Foreskin keratinocyte (primary cell): ENCODE measurements at places on chromosomes 5 and 9. TPM values are rescaled to one million over a fixed set of nuclear protein-coding genes. Genes with fewer than 3 reads are reported as not detected.

SNAPC3 gene
- 21.7 and 23.4 TPM in 2 replicates for total RNA-seq

FAM219A gene
- total RNA-seq, result 9.4 and 10.6 TPM in 2 replicates

MRPS27 gene
- 77.0 and 77.9 TPM in 2 replicates for total RNA-seq

PCDHB16 gene
- not detected in 2 replicates for total RNA-seq

ANKRD18A gene
- total RNA-seq, result 6.4 and 8.4 TPM in 2 replicates

EQTN gene
- total RNA-seq, result 0.27 TPM in 1 of 2 replicates, not detected in the other

DAB2IP gene
- 26.5 and 26.6 TPM in 2 replicates for total RNA-seq

SLC25A46 gene
- 46.0 and 46.4 TPM in 2 replicates for total RNA-seq

NOP16 gene
- total RNA-seq, result 82.1 and 91.0 TPM in 2 replicates

CDH6 gene
- not detected in 2 replicates for total RNA-seq

SLC45A2 gene
- not detected in 2 replicates for total RNA-seq

GRCh38 chr9:29865764-29866313, 2292.6 kb upstream of the C9orf72 start:
- no peak for DNase-seq

DNA sequence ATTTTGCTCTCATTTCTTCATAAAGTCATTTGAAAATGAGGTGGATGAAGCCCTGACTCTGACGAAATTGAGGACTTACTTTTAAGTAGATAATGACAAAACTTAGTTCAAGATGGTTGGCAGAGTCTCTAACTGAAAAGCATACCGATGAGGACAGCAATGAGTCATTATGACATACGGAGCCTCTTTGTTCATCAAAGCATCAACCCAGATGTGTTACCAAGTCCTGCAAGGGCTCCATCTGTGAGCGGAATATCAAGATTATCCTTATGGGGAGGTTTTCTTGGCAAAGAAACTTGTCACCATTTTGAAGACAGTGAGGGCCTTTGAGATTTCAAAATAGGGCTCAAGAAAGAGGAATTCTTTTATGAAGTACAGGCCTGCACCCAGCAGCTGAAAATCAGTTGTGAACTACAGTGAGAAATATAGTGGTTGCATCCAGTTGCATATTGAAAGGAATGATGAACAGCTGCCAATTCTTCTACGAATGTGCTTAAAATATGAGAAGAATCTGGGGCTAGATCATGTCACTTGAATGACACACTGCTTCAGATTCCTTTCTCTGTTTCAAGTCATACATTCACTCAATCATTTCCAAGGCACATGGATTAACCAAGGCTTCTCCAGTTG, 86.6 kb upstream of the SLC24A2 start:
- DNase-seq, result peak; percentile 15

DNA sequence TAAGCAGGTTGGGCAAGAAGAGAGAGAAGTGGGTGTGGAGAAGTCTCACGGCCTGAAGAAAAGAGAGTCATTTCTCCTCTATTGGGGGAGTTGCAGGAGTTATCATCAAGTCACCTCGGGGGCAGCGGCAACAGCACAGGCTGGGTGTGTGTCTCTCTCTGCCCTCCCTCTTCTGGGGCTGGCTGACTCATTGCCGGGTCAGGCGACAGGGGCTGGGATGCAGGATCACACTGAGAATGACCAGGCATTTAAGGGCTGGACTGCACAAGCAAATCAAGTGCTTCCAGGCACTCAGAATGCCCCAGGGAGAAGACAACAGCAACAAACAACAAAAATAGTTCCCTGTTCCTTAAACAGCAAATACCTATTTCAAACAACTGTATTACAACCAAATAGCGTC, 6.3 kb upstream of the EQTN start:
- no peak for DNase-seq

DNA sequence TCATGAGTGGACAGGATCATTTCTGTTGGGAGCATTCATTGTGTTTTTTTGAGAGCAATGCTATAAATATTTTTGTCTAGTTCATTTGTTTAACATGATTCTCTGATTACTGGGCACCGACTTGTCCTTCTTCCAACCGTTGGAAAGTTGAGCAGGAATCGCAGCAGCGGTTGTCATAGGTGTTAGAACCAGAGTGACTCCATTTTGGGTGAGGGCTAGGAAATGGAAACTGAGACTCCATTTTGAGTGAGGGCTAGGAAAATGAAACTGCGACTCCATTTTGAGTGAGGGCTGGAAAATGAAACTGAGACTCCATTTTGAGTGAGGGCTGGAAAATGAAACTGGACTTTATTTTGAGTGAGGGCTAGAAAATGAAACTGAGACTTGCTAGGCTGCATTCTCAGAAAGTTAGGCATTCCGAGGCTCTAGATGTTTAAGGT, 100.6 kb downstream of the ICE1 start:
- DNase-seq, result no peak

DNA sequence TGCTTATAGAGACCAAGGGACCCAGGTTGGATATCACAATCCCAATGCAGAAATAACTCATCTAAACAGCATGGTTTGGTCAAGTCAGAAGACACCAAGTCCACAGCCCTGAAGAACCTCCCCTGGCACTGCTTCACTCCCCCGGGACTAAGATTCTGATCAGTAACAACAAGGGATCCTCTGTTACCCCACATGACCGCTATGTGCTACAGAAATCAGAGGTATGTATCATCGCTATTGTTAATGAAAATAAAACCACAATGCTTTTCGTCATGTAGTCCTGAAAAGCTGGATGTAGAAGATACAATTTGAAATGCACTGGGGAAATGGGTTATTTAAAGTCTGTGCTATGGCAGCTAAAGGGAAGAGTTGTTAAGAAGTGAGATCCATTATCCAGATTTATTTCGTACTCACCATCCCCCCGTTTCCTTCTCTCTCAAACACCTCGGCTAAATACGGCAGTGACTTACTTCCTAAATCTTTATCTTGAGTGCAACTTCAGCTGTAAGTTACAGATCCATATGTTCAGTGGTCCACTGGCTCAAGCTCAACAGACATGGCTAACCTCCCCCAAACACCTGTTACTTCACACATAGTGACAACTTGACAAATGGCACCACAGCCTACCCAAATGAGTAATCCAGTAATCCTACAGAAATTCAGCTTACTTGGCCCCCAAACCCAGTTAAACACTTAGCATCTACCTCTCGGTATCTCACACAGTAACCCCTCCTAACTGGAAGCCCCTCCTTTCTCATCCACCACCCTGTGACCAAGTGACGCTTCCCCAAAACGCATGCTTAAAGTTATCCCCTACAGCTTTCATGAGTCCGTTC, 129.2 kb downstream of the MYO10 start:
- DNase-seq, result no peak

DNA sequence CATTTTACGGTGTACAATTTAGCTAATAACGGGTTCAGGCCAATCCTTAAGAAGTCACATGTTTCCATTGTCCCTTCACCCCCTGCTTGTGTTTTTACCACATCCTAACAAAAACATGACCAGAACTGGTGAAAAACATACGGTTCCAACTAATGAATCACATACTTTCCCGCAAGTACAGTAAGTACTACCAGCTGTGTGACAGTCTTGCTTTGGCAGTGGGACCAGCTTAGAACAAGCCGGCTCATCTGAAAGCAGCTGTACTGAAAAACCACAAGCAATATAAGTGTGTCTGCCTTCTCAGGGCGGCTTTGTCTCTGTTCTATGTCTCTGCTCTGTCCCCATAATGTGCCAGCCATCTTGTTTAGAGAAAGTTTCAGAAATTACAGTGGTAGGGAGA, 242.5 kb downstream of the BNC2 start:
- no peak for DNase-seq

GRCh38 chr5:177107159-177107558, 20.4 kb downstream of the FGFR4 start:
- no peak for DNase-seq

DNA sequence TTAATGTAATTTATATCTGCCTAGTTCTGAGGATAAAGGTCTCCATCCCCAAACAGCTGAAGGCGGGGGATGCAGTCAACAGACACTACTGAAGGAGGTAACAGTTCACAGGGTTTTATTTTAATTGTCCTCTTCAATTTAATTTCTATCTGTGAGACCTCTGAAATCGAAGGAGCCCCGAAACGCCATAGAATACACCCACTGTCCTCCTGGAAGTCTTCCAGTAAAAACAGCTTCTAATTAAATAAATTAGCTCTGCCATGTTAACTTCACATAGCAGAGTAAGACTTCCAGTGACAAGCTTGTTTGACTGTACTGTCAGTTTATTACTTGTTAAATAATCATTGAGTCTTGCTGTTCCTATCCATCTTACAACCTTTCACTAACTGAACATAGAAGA, 193.5 kb downstream of the SEC61B start:
- DNase-seq, result no peak

DNA sequence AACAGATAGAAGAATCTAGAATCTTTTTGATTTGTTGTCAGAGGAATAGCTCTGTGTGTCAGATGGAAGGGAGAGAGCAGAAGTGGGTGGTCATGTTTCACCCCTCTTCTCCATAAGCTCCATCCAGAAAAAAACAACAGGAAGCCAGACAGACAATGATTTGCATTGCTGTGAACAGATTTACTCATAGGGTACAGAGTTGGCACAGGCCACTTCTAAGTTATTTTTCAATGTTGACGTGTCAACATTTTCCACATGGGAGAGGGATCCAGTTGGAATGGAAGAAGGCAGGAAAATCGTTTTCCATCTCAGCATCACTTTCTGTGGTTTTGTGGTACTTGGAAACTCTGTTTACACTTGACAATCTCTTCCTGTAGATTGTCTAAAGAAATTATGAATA, 86.7 kb downstream of the INSYN2B start:
- no peak for DNase-seq

- no peak for DNase-seq
Measured at GRCh38 chr5:96458176-96458575, 25.1 kb upstream of the PCSK1 start.

- no peak for DNase-seq
Measured at GRCh38 chr5:43305948-43306565, 7.2 kb downstream of the HMGCS1 start.

GRCh38 chr5:91328743-91329142, 54.4 kb downstream of the ARRDC3 start:
- DNase-seq, result no peak

GRCh38 chr9:13990331-13990730, 323.6 kb downstream of the NFIB start:
- DNase-seq, result no peak

GRCh38 chr5:115124741-115125140, 45.0 kb downstream of the TRIM36 start:
- DNase-seq, result no peak

- no peak for DNase-seq
Measured at GRCh38 chr5:90386099-90386710, 23.4 kb downstream of the CETN3 start.

- DNase-seq, result no peak
Measured at GRCh38 chr5:132421462-132421861, 52.0 kb downstream of the SLC22A5 start.

GRCh38 chr5:146051678-146052077, 53.7 kb downstream of the PLAC8L1 start:
- DNase-seq, result no peak

- peak; percentile 66 for DNase-seq
Measured at GRCh38 chr5:115398719-115399118, 102.3 kb upstream of the CCDC112 start.
